IMR-90 (cell line): ENCODE measurements at places on chromosomes 5 and 9. TPM values are rescaled to one million over a fixed set of nuclear protein-coding genes. Genes with fewer than 3 reads are reported as not detected.

DNA sequence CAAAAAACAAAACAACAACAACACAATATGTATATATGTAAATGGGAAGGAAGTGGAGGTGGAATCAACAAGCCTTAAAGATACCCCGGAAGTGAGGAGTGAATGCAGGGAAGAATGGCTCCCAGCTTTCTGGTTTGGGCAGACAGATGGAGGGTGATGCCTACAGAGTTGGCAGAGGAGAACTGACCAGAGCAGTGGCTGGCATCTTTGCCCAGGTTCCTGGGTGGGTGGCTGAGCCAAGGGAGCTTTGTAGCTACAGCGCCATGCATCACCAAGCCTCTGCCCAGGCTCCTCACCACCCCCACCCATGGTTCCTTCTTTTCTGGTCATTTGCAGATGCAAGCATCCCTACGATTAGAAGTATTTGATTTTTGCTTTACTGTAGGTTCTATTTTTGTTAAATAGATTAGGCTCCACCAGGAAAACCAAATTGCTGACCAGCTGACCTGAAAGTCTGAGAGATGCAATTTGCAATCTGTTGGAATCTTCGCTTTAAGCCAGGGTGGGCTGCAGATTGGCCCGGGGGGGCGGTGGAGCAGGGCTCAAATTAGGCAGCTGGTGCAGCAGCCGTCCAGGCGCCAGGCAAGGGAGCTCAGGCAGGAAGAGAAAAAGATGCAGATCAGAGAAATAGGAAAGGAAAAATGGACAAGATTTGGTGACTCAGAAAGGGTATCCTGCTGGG is 163.3 kb upstream of the TBC1D2 start:
- DNase-seq: no peak
- H3K27me3 ChIP-seq: no peaks in the 10 kb centered on the region; the same call in 1 of the 2 replicates
- H3K27ac ChIP-seq: no peak overlapping the region

DNA sequence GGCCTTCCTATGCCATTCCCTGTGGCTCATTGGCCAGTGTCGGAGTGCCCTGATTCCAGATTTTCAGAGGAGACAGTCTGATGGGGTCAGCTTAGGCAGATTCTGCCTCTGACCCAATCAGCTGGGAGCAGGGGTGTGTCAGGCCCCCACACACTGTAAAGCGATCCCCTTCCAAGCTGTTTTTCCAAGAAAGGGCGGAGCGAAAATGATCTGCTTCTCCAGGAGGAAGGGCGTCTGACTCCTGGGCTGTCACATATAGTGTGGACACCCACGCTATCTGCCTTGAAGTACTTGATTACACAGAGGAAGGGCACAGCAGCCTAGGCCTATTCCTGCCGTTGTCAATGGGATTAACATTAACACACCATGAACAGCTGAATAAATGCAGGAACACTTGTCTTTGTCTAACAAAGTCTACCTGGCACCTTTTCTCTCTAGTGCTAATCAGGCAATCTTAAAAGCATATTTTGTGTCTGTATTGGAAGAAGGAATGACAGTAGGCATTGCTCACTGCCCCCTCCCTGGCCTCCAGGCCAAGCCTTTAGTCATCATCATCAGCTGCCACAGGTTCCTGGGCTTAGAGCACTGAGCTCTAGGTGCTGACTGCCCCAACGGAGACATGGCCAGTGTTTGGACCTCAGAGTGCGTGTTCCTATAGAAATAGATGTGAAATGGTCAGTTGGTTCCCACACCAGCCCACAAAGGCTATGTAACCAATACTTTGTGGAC is 218.7 kb downstream of the MELK start:
- no peaks in the 10 kb centered on the region for H3K36me3 ChIP-seq
- DNase-seq: no peak
- H3K4me1 ChIP-seq: no peaks in the 10 kb centered on the region

The ALDH7A1 gene
- polyA plus RNA-seq: 54.9 and 62.2 TPM in 2 replicates

DNA sequence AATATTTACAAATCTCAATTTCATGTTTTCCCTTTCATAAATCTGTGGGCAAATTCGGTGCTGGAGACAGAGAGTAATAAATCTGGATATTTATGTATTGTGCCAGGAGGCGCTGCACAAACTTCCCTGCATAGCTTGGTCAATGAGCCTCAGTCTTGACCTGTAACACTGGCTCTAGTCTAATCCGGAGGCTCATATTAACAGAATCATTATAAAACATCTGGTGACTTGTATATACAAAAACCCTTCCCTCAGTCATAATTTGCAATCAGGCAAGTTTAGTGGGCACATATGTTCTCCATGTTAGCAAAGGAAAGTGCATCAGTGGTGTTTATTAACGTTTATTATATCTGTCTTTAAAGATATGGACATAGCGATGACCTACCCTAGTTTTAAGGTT is 104.0 kb upstream of the BNC2 start:
- H3K27ac ChIP-seq: no peak overlapping the region
- H3K27me3 ChIP-seq: no peaks in the 10 kb centered on the region
- H3K36me3 ChIP-seq: no peaks in the 10 kb centered on the region
- H3K4me1 ChIP-seq: no peaks in the 10 kb centered on the region
- DNase-seq: peak; percentile 51

- DNase-seq: no peak
- peak overlapping the region; percentile 49 for H3K27ac ChIP-seq
- H3K27me3 ChIP-seq: no peaks in the 10 kb centered on the region
- peaks cover 30% of the 10 kb centered on the region for H3K4me1 ChIP-seq
- H3K4me3 ChIP-seq: no peak overlapping the region
These were observed 1.6 kb upstream of the ST6GALNAC4 start for GRCh38 chr9:127918183-127919107.

The GABRA6 gene
- not detected in 2 replicates for polyA plus RNA-seq

- no peaks in the 10 kb centered on the region for H3K36me3 ChIP-seq
- H3K27ac ChIP-seq: no peak overlapping the region
- H3K27me3 ChIP-seq: no peaks in the 10 kb centered on the region
- no peak overlapping the region for H3K4me3 ChIP-seq
These were observed 260.7 kb downstream of the CHSY3 start for GRCh38 chr5:130164966-130165365.

The DIAPH1 gene
- 30.7 and 37.4 TPM in 2 replicates for polyA plus RNA-seq

DNA sequence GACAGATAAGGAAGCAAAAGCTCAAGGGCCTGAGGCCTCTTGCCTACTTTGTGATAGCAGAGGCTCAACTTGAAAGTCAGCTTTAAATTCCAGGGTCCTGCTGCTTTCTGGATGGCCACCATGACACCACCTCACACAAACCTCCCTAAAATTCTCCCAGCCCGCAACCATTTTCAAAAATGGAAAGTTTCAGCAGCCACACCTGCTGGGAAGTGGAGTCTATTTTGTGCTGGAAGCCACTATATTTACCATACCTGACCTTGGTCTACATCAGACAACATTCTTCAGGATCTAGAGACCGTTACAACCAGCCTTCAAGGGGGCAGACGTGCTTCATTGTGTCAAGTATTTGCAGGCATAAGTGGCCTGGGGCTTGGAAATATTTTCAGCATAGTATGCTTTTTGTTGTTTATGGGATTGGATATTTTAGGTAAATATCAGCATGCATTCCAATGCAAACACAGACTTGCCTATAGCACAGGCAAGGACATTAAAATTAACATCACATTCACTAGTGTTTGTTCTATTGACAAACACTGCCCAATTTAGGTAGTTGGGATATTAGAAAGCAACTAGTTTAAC is 50.9 kb downstream of the BOD1 start:
- H3K27me3 ChIP-seq: no peaks in the 10 kb centered on the region
- H3K4me1 ChIP-seq: no peaks in the 10 kb centered on the region; the same call in 1 of the 2 replicates
- no peak for DNase-seq
